ENCODE measurements at places on chromosomes 2 and 18. TPM values are rescaled to one million over a fixed set of nuclear protein-coding genes. Genes with fewer than 3 reads are reported as not detected.

The STEAP3 gene
- total RNA-seq = 90.5 TPM

The ELOA2 gene
- total RNA-seq = not detected

The HOXD4 gene
- 2.0 TPM for total RNA-seq

The TRABD2A gene
- total RNA-seq = 22.4 TPM

The CYTIP gene
- not detected for total RNA-seq

The UGT1A10 gene
- total RNA-seq = not detected

The LYPD1 gene
- not detected for total RNA-seq

The HOXD3 gene
- 2.2 TPM for total RNA-seq

The FBXO36 gene
- total RNA-seq = 3.3 TPM

The RGPD3 gene
- under 0.01 TPM for total RNA-seq

The NGEF gene
- 6.2 TPM for total RNA-seq

The NEU2 gene
- not detected for total RNA-seq

The SPATA3 gene
- not detected for total RNA-seq
